CD14-positive monocyte (primary cell): ENCODE measurements at places on chromosomes 11 and 22.

DNA sequence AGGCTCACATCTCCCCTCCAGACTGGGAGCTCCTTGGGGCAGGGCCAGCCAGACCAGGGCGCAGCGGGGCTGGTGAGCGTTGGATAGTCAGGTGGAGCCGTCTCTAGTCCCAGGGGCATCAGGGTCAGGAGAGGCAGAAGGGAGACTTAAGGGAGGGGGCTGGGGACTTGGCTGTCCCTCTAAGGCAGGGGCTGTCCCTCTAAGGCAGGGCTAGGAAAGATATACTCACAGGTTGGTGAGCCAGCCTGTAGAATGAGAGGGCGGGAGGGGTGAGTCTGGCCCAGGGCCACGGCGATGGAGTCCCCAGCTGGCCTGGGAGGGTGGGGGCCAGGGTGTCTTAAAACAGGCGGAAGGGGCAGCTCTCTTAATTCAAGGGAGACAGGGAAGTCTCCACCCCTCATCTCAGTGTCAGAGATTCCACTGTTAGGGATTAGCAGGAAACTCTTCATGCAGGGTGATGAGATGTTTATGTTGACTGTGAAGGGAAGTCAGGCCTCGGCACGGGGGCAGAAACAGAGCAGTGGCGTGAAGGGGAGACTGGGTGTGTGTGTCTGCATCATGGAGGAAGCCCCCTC lies 11.3 kb downstream of the P2RY2 start:
- no peak for DNase-seq

DNA sequence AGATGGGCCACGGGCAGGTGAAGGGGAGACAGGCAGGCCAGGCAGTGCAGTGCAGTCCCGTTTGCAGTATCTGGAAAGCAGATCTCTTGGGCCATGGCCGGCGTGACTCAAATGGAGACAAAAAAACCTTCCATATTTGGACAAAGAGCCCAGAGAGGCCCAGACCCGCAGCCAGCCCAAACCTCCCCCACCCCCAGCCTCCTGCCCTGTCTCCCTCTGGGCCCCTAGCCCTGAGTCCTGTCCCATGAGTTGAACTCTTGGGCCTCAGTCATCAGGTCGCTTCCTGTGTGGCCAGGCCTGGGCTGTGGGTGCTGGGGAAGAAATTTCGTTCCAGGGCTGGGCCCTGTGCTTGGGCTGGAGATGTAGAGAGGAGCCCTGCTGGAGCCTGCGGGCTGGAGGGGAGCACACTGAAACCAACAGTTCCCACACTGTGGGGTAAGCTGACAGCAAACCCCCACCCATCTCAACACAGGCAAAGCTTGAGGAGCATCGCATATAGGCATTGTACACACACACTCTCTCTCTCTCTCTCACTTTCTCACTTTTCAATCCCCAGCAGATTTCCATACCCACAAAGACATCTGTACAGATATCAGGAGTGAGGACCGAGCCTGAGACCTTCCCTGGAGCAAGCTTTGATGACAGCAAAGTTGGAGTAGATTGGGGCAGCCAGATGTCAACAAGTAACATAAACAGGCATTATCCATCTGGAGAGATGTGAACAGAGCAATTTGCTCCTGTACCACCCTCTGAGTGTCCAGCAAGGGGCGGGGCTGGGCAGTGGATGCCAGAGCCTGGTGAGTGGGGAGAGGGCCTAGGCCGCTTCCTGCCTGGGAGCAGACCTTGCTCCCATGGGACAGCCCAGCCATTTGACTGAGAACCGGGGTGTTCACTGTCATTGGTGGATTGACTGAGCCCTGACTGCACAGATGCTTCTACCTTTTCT lies 17.2 kb downstream of the ARHGEF17 start:
- DNase-seq: no peak

DNA sequence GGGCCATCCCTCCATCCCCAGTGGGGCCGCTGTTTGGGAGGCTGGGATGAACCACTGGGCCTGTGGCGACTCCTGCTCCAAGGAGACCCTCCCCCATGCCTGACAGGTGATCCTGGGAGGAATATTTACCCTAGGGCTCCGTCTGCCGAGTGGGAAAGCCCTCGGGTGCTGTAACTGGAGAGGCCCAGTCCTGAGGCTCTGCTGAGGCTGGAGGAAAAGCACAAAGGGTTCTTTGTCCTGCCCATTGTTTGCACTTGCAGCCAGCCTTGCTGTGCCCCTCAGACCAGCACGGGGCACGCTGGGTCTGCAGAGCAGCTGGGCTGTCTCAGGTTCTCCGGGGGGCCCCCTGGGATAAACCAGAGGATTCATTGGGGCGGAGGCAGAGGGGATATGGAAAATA lies 321.1 kb downstream of the MN1 start:
- DNase-seq: no peak

- DNase-seq: no peak
Measured at GRCh38 chr22:43077121-43077877, 11.9 kb downstream of the TTLL1 start.

- DNase-seq: no peak
Measured at GRCh38 chr11:70301721-70302418, 31.4 kb downstream of the PPFIA1 start.

- no peak for DNase-seq
Measured at GRCh38 chr22:48393041-48393370, 1434.7 kb downstream of the BRD1 start.

- DNase-seq: no peak
Measured at GRCh38 chr11:2263071-2263565, 7.3 kb downstream of the ASCL2 start.

DNA sequence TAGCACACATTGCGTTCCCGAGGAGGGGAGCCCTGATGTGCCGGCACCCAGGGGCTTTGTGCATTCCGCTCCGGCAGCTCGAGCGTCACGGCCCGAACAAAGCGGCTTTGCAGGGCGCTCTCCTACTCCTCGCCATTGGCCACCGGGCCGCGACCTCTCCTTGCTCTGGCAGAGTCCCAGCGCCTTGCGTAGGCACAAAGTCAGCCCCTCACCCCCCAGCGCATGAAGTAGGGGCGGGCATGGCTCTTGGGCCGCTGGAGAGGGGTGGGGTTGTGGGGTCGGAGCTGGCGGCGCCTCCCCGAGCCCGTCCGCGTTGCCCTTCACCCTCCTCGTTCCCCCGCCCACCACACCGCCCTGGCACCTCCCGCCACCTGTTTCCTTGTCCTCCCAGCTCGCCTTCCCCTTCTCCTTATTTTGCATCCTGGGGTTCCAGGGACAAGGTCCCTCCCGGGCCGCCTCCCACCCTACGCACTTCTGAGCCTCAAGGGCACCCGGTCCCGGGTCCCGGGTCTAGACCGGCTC lies 753 bp upstream of the PPARA start:
- no peak for DNase-seq

- DNase-seq: no peak
Measured at GRCh38 chr11:108122166-108122628, 830 bp downstream of the ACAT1 start.

GRCh38 chr22:24105013-24105360 lies 76.3 kb upstream of the SUSD2 start:
- DNase-seq: no peak

- DNase-seq: peak; percentile 49
Measured at GRCh38 chr11:114163830-114164401, 104.4 kb downstream of the ZBTB16 start.

DNA sequence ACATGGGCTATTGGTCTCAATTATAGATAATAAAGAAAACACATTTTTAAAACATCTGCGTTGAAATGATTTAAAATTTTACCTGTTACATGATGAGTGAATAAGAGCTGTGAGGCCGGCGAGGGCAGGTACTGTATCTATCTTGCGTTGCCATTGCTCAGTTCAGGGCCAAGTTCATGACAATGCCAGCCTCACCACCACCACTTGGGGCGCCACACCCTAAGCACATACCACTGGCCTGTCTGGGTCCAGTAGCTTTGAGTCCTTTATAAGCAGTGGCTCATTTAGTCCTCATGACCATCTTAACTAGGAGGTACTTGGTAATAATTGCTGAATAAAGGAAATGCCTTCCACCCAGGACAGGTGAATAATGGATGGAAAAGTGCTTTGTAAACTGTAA lies 14.5 kb upstream of the MB start:
- DNase-seq: peak; percentile 38
